HepG2 (cell line): ENCODE measurements at places on chromosomes 13 and 19. TPM values are rescaled to one million over a fixed set of nuclear protein-coding genes. Genes with fewer than 3 reads are reported as not detected.

- no peak for DNase-seq
These were observed 67.5 kb upstream of the DOCK9 start for GRCh38 chr13:99045396-99045795.

LPAR2 gene
- 3.6 TPM in 2 replicates for polyA plus RNA-seq

ALG11 gene
- polyA plus RNA-seq: 12.0 and 14.7 TPM in 2 replicates

TDRD12 gene
- 0.03 and 0.05 TPM in 2 replicates for polyA plus RNA-seq

GRCh38 chr13:51771418-51772104 lies 32.4 kb downstream of the DHRS12 start:
- no peak for DNase-seq

MEX3D gene
- polyA plus RNA-seq: 3.6 and 5.8 TPM in 2 replicates

- DNase-seq: no peak
These were observed 870 bp downstream of the ZNF442 start for GRCh38 chr19:12364391-12365235.

DNA sequence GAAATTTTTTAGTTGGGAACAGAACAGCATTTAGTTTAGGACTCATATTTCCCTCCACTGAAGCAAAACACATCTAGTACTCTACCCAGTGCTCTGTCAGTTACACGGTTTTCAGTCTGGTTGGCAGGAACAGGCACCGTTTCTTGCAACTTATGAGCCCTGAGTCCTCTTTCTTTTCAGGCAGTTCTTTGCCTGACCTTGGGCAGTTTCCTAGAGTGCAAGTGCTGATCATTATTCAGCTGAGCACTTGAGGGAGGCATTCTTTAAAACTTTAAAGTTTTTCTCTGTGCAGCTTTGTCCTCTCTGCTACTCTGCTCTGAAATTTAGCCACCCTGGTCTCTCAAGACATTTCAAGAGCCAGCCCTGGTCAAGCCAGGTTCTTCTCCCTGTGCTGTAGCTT lies 96.1 kb downstream of the MYO16 start:
- no peak for DNase-seq

FCER2 gene
- polyA plus RNA-seq: not detected in 2 replicates

GRCh38 chr19:46785980-46786235 lies 2.5 kb downstream of the SLC1A5 start:
- DNase-seq: no peak

- no peak for DNase-seq
These were observed 40.8 kb downstream of the TNFRSF19 start for GRCh38 chr13:23610966-23611491.

DNA sequence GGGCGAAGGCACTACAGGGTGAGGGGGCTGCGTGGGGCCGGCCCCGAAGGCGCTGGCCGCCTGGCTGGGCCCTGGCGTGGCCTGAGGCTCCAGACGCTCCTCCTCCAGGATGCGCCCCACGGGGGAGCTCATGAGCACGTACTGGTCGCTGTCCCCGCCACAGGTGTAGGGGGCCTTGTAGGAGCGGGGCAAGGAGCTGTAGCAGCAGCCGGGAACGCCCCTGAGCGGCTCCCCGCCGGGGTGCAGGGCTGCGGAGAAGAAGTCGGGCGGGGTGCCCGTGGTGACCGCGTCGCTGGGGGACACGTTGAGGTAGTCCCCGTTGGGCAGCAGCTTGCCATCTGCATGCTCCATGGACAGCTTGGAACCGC lies 3.0 kb downstream of the IRS2 start:
- no peak for DNase-seq

DNA sequence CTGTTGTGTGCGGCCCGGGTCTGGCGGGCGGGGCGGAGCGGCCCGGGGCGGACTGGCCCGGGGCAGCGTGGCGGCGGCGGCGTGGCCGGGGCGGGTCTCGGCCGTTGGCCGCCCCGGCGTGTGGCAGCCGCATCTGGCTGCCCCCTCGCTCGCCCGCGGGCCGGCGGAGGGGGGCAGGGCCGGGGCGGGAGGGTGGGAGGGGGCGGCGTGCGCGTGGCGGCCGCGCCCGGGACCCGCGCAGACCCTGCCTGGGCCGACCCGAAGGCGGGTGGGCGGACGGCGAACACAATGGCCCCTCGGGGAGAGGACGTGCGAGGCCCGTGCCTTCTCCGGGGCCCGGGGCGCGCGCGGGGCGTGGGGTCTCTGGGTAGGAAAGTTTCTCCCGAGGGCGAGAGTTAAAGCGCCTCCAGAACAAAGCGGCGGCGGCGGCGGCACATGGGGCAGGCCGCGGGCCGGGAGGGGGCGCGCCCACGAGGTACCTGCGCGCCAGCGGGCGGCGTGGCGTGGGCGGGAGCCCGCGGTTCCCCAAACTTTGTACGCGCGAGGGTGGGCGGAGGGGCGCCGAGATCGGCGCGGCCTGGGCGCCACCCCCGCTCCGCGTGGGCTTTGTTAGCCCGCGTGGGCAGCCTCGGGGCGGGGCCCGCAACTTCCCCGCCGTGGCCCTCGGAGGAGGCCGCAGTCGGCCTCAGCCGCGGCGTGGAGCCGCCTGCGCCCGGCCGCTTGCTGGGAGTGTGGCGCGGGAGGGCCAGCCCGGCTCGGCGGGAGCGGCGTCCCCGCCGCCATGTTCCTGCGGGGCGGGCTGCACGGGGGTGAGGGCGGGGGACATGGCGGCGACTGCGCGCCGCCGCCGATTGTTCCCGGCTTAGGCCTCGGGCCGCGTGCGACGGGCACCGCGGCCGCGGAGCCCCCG lies 764 bp downstream of the MIR17HG start:
- DNase-seq: no peak

DNA sequence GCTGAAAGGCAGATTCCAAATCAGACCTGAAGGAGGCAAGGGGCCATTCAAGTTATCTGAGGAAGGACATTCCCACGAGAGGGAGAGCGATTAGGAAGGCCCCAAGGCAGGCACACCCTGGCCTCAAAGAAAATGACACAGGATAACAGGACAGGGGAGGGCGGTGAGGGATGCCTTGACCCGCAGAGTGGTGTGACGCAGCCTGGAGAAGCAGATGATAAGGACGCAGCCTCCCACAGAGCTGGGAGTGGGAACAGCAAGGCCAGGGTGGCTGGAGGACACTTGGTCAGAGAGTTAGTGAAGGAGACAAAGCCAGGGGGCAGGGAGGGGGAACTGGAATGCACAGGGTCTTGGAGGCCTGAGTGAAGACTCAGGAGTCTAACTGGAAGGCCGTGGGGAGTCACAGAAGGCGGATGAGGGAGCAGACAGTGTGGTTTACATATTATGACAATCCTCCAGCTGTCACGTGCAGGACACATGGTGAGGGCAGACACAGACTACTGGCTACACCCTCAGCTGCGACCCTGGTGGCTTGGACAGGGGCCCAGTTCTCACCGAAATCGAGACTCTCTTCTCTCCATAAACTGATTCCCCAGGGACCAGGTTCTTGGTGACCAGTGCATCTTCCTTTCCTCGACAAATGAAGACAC lies 5.8 kb upstream of the DYRK1B start:
- DNase-seq: no peak

DNA sequence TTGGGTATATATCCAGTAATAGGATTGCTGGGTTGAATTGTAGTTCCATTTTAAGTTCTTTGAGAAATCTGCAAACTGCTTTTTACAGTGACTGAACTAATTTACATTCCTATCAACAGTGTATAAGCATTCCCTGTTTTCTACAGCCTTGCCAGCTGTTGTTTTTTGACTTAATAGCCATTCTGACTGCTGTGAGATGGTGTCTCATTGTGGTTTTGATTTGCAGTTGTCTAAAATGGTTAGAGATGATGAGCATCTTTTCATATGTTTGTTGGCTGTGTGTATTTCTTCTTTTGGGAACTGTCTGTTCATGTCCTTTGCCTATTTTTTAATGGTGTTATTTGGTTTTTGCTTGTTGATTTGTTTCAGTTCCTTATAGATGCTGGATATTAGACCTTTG lies 4.0 kb upstream of the ZNF222 start:
- DNase-seq: no peak

DNA sequence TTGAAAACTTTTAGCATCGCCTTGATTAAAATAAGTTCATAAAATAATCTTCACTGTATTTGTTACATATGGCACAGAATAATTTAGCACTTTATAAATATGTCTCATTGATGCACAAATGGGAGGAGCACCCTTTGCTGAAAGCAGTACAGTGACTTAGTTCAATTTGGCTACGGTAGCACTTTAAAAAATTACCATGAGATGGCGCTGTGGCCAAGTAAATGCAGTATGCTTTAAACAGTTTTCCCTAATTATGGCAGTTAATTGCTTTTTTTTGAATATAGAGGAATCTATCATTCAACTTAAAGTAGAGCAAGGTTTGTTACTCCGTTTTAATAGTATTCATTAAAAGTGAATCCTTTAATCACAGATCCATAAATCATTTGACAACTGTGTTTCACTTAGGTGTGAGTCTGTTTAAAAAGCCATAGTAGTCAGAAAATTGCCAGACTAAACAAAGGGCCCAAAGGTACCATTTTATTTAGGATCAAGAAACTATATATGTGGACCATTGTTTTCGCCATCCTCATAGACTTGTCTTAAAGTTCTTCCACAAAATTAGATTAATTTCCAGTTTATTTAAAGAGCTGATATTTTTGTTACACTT lies 34.7 kb upstream of the ESD start:
- DNase-seq: peak; percentile 22

DNA sequence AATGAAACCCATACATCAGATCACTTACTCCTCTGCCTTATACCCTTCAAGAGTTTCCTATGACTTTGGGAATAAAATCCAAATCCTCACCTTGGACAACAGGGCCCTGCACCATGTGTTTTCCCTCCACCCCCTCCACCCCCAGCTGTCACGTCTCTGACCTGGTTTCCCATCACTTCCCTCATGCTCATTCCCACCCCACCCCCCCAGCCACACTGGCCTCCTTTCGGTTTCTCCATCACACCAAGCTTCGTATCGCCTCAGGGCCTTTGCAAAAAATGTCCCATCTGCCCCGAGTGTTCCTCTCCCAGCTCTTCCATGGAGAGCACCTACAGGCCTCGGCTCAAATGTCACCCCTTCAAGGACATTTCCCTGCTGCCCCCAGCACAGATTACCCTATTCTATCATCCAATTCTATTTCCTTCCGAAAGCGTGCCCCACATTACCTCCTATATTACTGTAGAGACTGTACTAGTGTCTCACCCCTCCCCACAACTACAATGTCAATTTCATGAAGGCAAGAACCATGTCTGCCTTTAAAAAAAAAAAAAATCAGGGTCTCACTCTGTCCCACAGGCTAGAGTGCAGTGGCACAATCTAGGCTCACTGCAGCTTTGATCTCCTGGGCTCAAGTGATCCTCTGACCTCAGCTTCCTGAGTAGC lies 16.8 kb upstream of the FFAR2 start:
- DNase-seq: no peak

DNA sequence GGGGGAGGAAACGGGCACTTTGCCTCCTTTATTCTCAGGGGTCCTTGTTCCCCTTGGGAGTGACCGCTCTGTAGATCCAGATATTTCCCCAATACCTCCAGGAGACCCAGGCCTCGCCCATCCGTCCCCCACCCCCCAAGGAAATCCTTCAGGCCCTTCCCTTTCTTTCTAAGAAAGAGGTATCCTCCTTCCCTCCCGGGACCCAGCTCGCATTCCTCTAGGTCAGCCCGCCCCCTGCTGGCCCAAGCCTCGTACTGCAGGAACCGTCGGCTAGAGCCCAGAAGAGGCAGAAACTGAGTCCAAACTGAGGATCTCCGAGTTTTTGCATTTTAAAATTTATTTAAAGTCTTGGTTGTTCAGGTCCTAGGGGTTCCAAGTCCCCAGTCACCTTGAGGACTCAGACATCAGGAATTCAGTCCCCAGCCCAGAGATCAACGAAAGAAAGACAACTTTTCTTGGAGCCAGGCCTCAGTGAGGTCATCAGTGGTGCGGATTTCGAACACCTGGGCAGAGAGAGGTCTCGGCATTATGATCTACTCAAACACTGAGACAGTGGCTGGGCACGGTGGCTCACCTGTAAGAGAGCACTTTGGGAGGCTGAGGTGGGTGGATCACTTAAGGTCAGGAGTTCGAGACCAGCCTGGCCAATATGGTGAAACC lies 7.5 kb upstream of the LRFN1 start:
- peak; percentile 22 for DNase-seq

ATP1A3 gene
- polyA plus RNA-seq: 0.01 TPM in 1 of 2 replicates, not detected in the other

DNA sequence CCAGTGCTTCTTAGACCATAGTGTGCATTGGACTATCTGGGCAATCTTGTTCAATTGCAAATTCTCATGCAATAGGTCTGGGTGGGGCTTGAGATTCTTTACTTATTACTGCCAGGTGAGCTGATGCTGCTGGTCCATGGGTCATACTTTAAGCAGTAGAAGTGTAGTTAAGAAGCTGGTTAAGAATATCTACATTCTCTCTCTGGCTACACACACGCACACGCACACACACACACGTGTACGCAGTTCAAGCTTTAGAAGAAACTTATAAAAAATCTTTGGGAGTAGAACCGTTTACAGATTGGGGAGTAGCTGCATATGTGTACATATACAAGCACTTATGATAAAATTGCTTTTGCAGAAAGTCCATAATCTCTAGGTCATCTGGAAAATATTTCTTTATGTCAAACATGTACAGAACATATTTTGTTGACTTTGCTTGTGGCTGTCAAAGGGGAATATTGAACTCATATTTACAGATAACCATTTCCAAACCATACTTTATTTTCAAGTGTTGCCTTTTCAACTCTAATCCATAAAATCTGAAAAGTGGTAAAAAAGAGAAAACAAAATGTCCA lies 99.7 kb downstream of the GPC6 start:
- no peak for DNase-seq

GRCh38 chr13:107865643-107866031 lies 349.7 kb downstream of the LIG4 start:
- DNase-seq: no peak

DNA sequence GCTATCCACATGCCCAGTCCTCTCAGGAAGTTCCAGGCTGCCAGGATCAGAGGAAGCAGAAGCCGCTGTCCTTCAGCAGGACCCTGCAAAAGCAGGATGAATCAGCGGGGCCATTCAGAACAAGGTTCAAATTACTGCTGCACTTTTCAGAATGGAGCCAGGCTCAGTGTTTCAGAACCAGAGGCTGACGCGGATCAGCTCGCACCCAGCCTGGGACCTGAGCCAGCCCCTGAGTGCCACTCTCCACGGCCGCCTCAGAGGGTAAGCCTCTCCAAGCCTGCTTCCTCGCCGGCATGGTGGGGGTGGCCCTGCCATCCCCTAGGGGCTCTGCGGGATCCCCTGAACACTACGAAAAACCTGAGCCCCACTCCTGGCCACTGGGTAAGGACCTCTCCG lies 24.7 kb downstream of the RASA3 start:
- no peak for DNase-seq

DNA sequence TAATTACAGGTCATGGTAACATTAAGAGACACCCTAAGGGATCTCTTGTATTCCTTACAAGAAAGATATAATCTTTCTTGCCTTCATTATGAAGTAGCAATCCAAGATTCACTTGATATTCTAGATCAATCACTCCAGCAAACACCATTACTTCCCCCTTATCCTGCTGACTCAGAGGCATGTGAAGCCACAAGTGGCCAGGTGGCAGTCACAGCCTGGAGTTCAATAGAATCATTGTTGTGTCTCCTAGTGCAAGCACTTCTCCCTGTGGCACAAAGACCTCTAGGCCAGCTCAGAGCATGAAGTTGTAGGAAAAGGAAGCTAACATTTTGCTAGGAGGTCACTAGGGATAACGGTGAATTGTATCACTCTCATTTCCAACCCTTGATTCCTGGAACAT lies 864.3 kb upstream of the ATXN8OS start:
- no peak for DNase-seq

EXOSC5 gene
- polyA plus RNA-seq: 26.5 and 31.5 TPM in 2 replicates

GRCh38 chr13:80754441-80754840 lies 413.5 kb upstream of the SPRY2 start:
- DNase-seq: no peak

- no peak for DNase-seq
These were observed 67.8 kb downstream of the RXFP2 start for GRCh38 chr13:31807090-31807541.
